Parietal lobe (tissue), 2 donors: ENCODE measurements at places on chromosomes 7 and 10. TPM values are rescaled to one million over a fixed set of nuclear protein-coding genes. Genes with fewer than 3 reads are reported as not detected.

Gene ZNF425
- 5.3 TPM for total RNA-seq

Gene SEPTIN14
- not detected for total RNA-seq

Gene DUSP5
- 1.9 TPM for total RNA-seq

Gene ZNF804B
- total RNA-seq = 9.7 TPM

Gene RBP4
- total RNA-seq = 5.6 TPM

Gene EPHB6
- 57.3 TPM for total RNA-seq

Gene PSMG3
- total RNA-seq = 21.0 TPM

Gene HOGA1
- total RNA-seq = 0.31 TPM

Gene CHCHD2
- 137 TPM for total RNA-seq

Gene UCN3
- not detected for total RNA-seq

Gene PHF14
- 326 TPM for total RNA-seq

Gene LEP
- total RNA-seq = not detected

Gene IFIT1
- total RNA-seq = 3.4 TPM

Gene OPALIN
- not detected for total RNA-seq

Gene CYP2C18
- not detected for total RNA-seq

Gene ZNF117
- total RNA-seq = 103 TPM

Gene DGKB
- 9.4 TPM for total RNA-seq

Gene TMEM140
- total RNA-seq = not detected

Gene EBLN1
- not detected for total RNA-seq

Gene HSPA12A
- total RNA-seq = 39.1 TPM

Gene WDFY4
- total RNA-seq = 0.94 TPM

Gene PIP
- not detected for total RNA-seq

Gene PLXDC2
- total RNA-seq = 15.3 TPM

Gene MAP3K8
- total RNA-seq = 6.3 TPM

Gene RSPH10B
- 1.3 TPM for total RNA-seq

Gene HTR5A
- total RNA-seq = 0.94 TPM

Gene COMMD3
- total RNA-seq = 52.3 TPM

Gene NME8
- not detected for total RNA-seq

Gene HEPACAM2
- total RNA-seq = not detected

Gene MXI1
- 57.0 TPM for total RNA-seq

Gene TUBAL3
- not detected for total RNA-seq

Gene DNMBP
- total RNA-seq = 5.6 TPM

Gene ZNF862
- 28.2 TPM for total RNA-seq

Gene ZNF736
- 81.1 TPM for total RNA-seq

Gene POLD2
- 56.7 TPM for total RNA-seq

Gene STK31
- total RNA-seq = 6.6 TPM

Gene ZNF503
- total RNA-seq = 1.9 TPM

Gene MBL2
- not detected for total RNA-seq

Gene SPDYE9
- total RNA-seq = not detected
